ENCODE measurements at places on chromosomes 6 and 20.

DNA sequence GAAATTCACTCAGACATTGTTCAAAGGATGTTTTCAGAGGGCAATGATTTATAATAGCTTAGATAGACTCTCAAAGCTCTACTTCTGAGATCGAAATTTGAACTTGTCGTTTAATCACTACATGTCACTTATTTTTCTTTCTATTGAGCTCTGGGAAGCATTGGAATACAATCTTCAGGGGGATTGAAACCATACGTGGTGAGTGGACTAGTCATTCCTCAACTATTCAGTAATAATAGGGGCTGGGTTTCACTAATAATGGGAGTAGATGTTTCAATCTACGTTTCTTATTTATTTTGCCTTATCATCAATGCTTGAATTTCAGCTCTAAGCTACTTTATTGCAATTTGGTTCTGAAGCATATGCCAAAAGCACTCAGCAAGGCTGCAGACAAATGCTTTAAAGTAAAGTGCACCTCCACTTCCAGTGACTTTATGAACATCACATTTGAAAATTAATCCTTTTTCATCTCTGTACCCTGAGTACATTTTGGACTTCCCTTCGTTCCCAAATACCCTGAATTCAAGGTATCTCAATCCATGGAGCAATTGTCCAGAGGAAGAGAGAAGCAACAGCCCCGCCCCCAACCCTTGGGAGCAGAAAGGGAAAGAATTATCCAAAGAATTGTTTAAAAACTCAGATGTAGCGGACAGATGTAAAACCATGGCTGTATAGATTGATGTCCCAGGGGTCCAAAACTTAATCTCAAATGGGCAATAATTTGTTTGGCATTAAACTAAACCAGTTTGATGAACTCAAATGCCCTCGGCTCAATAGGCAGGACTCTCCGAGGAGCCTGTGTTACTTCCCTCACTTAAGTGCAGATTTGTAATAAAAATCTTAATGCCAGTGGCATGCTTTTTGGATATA, 68.1 kb downstream of the HFE start:
- DNase-seq, result peak; percentile 34

DNA sequence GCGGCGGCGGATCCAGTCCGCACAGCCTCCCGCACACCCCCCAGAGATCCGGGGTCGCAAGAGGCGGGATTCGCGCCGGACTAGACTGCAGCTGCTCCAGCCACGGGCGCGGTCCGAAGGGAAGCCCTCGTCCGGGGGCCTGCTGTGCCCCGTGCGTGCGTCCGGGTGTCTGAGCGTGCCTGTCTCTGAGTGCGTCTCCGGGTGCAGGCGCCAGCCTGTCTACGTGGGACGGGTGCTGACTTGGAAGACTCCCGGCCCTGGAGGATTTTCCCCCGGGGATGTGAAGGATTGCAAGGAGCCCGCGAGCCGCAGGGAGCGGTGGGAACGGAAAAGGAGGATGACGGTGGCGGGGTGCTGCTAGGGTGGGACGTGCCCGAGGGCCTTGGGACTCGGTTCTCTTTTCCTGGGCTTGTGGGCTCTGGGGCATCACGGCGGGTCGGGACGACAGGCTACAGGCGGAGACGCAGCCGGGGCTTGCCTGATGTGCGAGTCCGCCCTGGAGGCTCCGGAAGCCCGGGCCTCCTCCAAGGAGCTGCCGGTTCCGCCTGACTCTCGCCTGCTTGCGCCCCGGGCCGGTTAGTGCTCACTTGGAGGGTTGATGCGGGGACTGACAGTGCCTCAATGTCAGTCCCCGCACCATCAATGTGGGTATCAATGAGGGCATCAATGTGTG, 5.7 kb downstream of the MAFB start:
- no peak for DNase-seq

- no peak for DNase-seq
Observed at GRCh38 chr6:95230071-95230740, 347.1 kb upstream of the MANEA start.

DNA sequence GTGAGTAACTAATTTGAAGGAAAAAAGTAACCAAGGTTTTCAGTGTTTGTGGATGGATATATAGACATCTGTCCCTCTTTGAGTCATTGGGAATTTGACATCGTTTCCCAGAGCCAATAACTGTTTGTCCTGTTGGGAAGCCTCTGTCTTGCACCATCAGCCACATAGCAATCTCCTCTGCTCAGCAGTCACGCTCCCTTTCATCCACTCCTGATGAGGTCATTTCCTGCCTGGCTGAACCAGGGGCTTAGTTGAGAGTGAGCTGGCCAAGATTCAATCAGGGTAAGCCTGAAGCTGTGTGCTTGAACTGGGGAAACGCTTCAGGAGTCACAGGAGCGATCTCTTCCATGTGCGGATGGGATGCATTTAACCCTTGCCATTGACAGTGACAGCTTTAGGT, 121.5 kb upstream of the FOXQ1 start:
- DNase-seq, result no peak

DNA sequence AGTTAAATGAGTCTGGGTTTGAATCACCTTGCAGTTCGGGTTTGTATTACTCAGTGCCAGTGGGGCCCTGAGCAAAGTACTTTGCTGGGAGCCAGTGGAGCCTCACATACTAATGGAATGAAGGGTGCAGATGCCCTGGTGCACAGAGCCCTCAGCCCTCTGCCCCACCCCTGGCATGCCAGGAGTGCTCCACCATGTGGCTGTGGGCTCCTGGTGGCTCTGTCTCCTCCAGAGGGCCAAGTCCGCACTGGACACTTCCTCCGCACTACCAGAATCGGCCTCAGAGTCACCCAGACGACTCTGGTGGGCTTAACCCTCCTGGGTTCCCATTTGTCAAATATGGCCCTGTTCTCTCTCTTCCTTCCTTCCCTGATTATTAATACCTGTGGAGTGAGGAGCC, 94.0 kb downstream of the STK35 start:
- no peak for DNase-seq

GRCh38 chr6:139204978-139205377, 70.1 kb downstream of the HECA start:
- no peak for DNase-seq

DNA sequence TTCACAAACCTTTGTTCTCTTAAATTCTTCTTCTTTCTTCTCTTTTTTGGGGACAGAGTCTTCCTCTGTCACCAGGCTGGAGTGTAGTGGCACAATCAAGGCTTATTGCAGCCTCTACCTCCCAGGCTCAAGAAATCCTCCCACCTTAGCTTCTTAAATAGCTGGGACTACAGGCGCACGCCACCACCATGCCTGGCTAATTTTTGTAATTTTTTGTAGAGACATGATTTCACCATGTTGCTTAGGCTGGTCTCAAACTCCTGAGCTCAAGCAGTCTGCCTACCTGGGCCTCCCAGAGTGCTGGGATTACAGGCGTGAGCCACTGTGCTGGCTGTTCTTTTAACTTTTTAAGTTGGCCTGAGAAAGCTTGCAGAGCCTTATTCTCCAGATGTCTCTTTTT, 48.0 kb downstream of the NCOA3 start:
- DNase-seq, result no peak

GRCh38 chr20:35091816-35092523, 637 bp downstream of the TRPC4AP start:
- peak; percentile 14 for DNase-seq

DNA sequence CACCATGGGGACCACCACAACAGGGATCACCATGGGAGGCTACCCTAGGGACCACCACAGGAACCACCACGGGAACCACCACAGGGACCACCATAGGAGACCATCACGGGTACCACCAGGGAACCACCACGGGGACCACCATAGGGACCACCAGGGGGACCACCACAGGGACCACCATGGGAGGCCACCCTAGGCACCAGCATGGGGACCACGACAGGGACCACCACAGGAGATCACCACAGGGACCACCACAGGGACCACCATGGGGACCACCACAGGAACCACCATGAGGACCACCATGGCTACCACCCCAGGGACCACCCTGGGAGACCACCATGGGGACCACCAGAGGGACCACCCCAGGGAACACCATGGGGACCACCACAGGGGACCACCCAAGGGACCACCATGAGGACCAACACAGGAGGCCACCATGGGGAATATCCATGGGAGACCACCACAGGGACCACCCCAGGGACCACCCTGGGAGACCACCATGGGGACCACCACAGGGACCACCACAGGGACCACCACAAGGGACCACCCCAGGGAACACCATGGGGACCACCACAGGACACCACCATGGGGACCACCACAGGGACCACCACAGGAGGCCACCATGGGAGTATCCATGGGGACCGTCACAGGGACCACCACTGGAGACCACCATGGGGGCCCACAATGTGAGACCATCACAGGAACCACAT, 67.6 kb upstream of the MPC1 start:
- DNase-seq, result no peak

DNA sequence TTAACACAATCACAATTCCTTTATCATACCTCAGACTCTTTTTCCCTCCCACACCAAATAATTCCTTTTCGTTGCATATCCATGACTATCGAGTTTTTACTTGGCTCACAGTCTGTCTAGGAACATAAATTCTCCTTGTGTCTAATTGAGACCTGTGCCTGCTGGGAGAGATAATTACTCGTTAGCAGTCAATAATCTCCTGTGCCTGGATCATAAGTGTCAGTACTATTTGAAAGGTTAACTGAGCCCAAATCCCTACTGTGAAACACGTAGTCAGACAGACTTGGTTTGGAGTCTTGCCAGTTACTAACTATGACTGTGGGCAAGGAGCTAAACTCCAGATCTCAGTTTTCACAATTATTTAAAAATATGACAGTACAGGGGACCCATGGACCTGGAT, 5.7 kb upstream of the CTNNBL1 start:
- no peak for DNase-seq

DNA sequence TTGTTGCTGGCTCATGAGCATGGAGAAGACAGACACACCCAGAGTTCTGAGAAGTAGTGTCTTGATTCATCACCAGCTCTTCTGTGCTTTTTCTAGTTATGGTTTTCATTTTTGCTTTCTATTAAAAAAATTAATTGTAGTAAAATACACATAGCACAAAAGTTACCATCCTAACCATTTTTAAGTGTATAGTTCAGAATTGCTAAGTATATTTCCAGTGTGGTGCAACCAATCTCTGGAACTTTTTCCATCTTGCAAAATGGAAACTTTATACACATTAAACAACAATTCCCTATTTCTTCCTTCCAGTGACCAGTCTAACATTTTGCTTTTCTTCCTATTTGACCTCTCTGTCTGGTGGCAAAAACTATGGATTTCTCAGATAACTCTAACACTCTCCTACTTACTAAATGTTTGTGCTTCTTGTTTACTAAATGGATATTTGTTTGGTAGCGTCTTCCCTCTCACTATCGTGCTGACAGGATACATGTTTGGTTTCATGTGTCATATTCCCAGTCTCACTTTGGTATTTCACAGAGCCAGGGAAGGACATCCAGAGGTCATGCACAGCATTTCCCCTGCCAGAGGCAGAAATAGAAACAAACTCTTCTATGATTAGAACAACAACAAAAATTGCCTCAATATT, 40.6 kb downstream of the TXLNB start:
- DNase-seq, result peak; percentile 30

DNA sequence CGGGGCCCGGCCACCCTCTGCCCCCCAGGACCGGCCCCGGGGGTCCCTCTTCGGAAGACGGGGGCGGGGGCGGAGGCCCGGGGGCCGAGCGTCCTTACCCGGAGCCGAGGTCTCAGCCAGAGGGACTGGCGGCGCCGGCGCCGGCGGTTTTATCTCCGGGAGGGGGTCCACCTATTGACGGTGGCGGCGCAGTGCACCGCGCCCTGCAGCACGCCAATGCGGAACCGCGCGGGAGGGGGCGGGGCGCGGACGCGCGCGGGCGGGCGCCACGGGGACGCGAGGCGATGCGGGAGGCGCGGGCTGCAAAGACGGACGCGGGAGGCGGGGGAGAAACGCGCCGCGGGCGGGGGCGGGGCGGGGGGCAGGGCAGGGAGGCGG, at the start of gene EEF1A2:
Gene EEF1A2, minus strand, starts transcription at position 124 of the 378 bp plus-strand sequence. CDS start 1,320 bp downstream, outside the sequence.
- no peak for DNase-seq

DNA sequence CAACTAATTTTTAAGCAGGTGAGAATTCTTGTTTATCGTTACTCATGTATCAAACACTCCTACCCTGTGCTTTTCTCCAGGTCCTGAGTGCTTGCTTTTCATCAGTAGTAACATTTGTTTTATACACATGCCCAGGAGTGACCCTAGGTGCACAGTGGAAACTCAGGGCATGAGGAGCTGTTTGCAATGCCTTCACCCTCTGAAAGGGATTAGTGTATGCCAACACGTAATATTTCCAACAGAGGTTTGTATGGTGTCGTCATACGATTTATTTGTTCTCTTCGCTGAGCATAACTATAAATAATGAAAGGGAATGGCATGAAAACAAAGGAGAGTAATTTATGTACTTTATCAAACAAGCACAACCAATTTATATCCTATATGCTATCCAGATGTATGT, 537.4 kb upstream of the MMS22L start:
- no peak for DNase-seq

DNA sequence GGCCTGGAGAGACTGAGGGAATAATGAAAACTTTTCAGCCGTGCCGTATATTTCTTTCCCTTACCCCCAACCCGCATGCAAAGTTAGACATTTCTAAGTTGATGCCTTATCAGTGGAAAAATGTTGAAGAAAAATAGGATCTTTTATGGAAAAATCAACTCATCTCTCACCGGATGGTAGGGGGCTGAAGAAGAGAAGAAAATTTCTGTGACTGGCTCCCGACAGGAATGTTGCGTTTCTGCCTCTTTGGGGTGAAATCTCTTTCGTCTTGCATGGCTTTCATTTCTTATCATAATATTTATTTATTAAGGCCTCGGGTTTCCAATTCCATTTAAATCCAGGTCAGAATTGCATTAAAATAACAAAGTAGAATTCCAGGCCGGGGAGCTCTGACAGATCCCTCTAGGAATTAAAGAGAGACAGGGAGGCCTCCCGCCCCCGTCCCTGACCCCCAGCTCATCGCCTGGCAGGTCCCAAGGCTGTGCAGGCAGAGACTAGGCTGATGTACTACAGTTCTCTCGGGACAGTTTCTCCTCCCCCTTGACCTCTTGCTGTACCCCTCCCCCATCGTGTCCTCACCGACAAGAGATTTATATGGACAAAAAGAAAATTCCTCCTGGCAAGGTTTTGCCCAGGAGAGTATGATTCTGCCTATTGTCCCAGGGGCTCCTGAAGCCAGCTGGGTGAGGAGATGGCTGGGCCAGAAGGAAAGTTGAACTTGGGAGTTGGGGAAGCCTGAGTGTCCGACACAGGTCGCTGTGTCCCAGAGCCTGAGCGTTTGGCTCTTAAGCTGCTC, 1.3 kb downstream of the SCUBE3 start:
- DNase-seq, result no peak

DNA sequence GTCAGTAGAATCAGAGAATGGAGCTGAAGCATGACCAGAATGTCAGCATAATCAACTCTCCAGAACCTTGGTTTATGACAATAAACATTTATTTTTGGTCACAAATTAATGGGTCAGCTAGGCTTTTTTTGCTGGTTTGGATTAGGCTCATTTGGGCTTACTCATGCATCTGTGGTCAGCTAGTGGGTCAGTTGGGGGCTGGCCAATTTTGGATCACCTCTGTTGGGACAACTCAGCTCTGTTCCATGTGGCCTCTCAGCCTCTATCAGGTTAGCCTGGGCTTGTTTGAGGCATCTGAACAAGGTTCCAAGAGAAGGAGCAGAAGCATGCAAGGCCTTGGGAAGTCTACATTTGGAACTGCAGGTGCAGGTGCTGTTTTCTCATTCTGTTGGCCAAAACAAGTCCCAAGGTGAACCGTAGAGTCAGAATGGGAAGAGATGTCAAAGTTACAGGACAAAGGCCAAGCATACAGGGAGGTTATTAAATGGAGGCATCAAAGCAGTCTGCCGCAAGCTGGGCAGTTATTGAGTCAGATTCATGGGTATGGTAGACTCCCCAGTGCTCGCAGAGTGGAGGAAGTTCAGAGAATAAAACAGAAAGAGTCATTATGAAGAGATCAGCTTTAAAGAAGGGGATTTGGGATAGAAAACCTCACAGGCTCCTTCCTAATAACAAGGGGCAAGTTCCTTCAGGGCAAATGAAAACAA, 173.0 kb downstream of the PLCB4 start:
- no peak for DNase-seq
